ENCODE measurements at places on chromosomes 1 and 21.

- no peak overlapping the region for H3K4me3 ChIP-seq
- no peak for DNase-seq
- H3K4me1 ChIP-seq: no peaks in the 10 kb centered on the region
- H3K36me3 ChIP-seq: no peaks in the 10 kb centered on the region
These were observed 62.8 kb downstream of the NGF start for GRCh38 chr1:115275216-115275615.

- no peak overlapping the region for H3K4me3 ChIP-seq
- peaks cover 16% of the 10 kb centered on the region for H3K27me3 ChIP-seq
- H3K4me1 ChIP-seq: no peaks in the 10 kb centered on the region
- no peak for DNase-seq
- no peaks in the 10 kb centered on the region for H3K36me3 ChIP-seq
These were observed 1.2 kb upstream of the LAD1 start for GRCh38 chr1:201400212-201400851.

DNA sequence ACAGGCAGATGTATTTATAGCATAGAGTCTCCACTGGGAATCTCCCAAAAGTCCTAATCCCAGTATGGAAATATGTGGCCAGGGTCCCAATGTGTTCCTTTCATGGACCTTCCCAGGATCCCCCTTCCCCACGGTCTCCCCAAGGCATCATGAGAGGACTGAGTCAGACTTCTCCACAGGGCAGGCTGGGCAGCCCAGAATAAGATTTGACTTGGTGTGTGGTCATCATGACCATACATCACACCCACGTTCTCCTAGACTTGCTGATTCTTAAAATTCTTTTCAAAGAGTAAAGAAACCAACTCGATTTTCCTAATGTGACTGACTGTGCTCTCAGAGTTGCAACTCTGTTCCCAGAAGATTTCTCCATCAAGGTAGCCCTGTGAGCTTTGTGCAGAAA lies 93.9 kb upstream of the CD34 start:
- H3K4me3 ChIP-seq: no peak overlapping the region
- H3K27me3 ChIP-seq: peaks cover 5% of the 10 kb centered on the region
- no peak overlapping the region for H3K27ac ChIP-seq
- H3K4me1 ChIP-seq: no peaks in the 10 kb centered on the region
- no peak for DNase-seq

GRCh38 chr21:42724226-42724920 lies 71.0 kb downstream of the PDE9A start:
- H3K4me1 ChIP-seq: peaks cover 19% of the 10 kb centered on the region
- no peak for DNase-seq
- H3K27ac ChIP-seq: no peak overlapping the region
- H3K36me3 ChIP-seq: peaks cover 7% of the 10 kb centered on the region
- H3K4me3 ChIP-seq: no peak overlapping the region

All from activated CD8-positive, alpha-beta memory T cell treated with anti-CD3 and anti-CD28 coated beads, Interleukin-2, amount 10 ng/mL, durations not matched to agents 7 days and 5 days (primary cell).